ENCODE measurements at places on chromosomes 11 and 22. TPM values are rescaled to one million over a fixed set of nuclear protein-coding genes. Genes with fewer than 3 reads are reported as not detected.

The CAPN1 gene
- total RNA-seq = 94.5 TPM

The LIF gene
- 11.2 TPM for total RNA-seq

The RBMXL2 gene
- not detected for total RNA-seq

The TSPAN32 gene
- 0.17 TPM for total RNA-seq

The GRK3 gene
- 1.3 TPM for total RNA-seq

The CFAP300 gene
- total RNA-seq = 7.9 TPM

The HTR3A gene
- not detected for total RNA-seq

The DEPDC7 gene
- total RNA-seq = 5.6 TPM

The UCP3 gene
- 0.33 TPM for total RNA-seq

The SYNGR1 gene
- 13.0 TPM for total RNA-seq

The ADM gene
- 490 TPM for total RNA-seq

The NPAS4 gene
- total RNA-seq = not detected

The DMC1 gene
- 4.0 TPM for total RNA-seq

The BTG4 gene
- 0.33 TPM for total RNA-seq

The MCAT gene
- 8.5 TPM for total RNA-seq

The OR51B5 gene
- total RNA-seq = 0.17 TPM

The ART1 gene
- not detected for total RNA-seq

The TXN2 gene
- 20.5 TPM for total RNA-seq

The CLDN5 gene
- 0.33 TPM for total RNA-seq

The NAALADL1 gene
- total RNA-seq = 26.2 TPM

The B4GALNT4 gene
- total RNA-seq = 1.8 TPM

The MS4A4E gene
- total RNA-seq = not detected

The BBS1 gene
- 20.3 TPM for total RNA-seq

The CYB5R2 gene
- total RNA-seq = 17.2 TPM

The SLC22A9 gene
- not detected for total RNA-seq

The ART5 gene
- 0.77 TPM for total RNA-seq

The GLYATL1 gene
- total RNA-seq = not detected

The TSGA10IP gene
- not detected for total RNA-seq

The BBOX1 gene
- not detected for total RNA-seq

The BCO2 gene
- total RNA-seq = 1.0 TPM

The CHADL gene
- 3.1 TPM for total RNA-seq

The HIKESHI gene
- total RNA-seq = 74.3 TPM

The C11orf21 gene
- not detected for total RNA-seq

The SLC29A2 gene
- 0.17 TPM for total RNA-seq

The CCDC15 gene
- 0.77 TPM for total RNA-seq

The FOLR3 gene
- total RNA-seq = 0.99 TPM

The NEFH gene
- total RNA-seq = 0.17 TPM

The PRR33 gene
- not detected for total RNA-seq

The INPP5J gene
- total RNA-seq = 0.26 TPM

The RBM4B gene
- 28.4 TPM for total RNA-seq

The GRAP2 gene
- total RNA-seq = not detected

The CXCR5 gene
- total RNA-seq = not detected

The POU2AF2 gene
- total RNA-seq = not detected

The TMEM191B gene
- 4.1 TPM for total RNA-seq

The SNU13 gene
- total RNA-seq = 61.6 TPM

The AKIP1 gene
- total RNA-seq = 63.7 TPM

The SLC5A1 gene
- not detected for total RNA-seq

The RAB39A gene
- not detected for total RNA-seq

The MS4A12 gene
- not detected for total RNA-seq

The BTBD18 gene
- not detected for total RNA-seq

The DNAJB7 gene
- total RNA-seq = not detected

The GSTT2 gene
- total RNA-seq = 0.33 TPM

The CD3G gene
- total RNA-seq = not detected

The ARAP1 gene
- total RNA-seq = 113 TPM
